ENCODE measurements at places on chromosomes 1 and 21. TPM values are rescaled to one million over a fixed set of nuclear protein-coding genes. Genes with fewer than 3 reads are reported as not detected.

DNA sequence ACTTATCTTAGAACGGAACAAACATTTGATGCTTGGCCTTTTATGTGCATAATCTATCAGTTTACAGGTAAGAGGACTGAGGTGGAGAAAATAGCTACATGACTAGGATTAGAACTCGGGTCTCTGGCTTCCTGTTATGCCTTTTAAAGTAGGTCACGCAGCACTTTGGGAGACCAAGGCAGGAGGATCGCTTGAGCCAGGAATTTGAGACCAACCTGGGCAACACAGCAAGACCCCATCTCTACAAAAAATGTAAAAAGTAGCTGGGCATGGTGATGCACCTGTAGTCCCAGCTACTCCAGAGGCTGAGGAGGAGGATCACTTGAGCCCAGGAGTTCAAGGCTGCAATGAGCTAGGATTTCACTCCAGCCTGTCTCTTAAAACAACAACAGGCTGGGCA lies 81.9 kb upstream of the AKT3 start:
- DNase-seq: no peak

DNA sequence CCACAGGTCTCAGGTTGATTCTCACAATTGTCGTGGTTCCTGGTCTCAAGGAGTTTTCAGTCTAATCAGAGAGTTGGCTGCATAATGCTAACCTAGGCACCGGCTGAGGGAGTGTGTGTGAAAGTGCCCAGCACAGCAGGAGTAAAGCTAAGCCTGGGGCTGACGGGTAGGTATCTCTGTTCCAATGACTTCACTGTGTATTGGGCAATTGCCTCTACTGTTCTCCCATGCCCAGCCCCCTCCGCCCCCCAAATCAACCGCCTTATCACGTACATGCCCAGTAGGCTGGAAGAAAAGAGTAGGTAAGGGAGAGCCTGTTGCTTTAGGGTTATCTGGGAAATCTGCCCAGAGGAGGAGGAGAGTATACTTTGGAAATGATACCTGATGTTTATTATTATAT lies 54.7 kb downstream of the MRPS6 start:
- no peak for DNase-seq

PRSS38 gene
- not detected for total RNA-seq

GRCh38 chr1:61210435-61211154 lies 128.2 kb downstream of the NFIA start:
- no peak for DNase-seq

FAM177B gene
- total RNA-seq: not detected

All from SJSA1 (cell line).